ENCODE measurements at places on chromosomes 5 and 9.

DNA sequence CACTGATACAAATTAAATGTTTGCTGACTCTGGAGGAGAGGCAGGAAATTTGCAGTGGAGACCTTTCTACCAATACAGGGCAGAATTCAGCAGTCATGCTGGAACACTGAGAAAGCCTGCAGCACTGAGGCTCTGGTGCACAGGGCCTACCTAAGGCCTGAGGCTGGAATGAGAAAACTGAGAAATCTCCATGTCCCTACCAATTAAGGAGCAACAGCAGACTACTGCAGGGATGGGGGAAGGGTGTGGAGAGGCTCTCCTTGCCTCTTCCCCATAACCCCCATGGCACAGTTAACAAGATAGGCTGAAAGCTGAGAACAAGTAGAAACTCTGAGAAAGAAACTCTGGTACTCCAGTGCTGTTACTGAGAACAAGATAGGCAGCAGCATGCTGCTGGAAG is 10.5 kb downstream of the FBXO4 start:
- no peak for DNase-seq

GRCh38 chr9:101787891-101788290 is 49.4 kb upstream of the GRIN3A start:
- DNase-seq, result no peak

DNA sequence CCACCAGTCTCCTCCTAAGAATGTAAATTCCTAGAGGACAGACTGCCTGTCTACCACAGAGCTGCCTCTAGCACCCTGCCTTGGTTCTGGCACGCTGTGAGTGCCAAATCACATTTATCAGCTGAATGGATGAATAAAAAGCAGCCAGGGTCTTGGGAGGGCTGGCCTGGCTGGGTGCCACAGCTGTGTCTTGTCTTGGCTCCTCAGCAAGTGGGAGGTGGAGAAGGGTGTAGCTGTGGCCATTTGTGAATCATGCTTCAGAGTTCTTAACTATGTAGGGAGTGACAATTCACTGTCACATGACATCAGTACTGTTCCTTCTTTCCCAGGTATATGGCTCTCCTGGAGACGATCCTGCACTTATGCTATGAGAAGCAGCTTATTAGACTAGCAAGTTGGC is 70.6 kb downstream of the DCP2 start:
- no peak for DNase-seq

DNA sequence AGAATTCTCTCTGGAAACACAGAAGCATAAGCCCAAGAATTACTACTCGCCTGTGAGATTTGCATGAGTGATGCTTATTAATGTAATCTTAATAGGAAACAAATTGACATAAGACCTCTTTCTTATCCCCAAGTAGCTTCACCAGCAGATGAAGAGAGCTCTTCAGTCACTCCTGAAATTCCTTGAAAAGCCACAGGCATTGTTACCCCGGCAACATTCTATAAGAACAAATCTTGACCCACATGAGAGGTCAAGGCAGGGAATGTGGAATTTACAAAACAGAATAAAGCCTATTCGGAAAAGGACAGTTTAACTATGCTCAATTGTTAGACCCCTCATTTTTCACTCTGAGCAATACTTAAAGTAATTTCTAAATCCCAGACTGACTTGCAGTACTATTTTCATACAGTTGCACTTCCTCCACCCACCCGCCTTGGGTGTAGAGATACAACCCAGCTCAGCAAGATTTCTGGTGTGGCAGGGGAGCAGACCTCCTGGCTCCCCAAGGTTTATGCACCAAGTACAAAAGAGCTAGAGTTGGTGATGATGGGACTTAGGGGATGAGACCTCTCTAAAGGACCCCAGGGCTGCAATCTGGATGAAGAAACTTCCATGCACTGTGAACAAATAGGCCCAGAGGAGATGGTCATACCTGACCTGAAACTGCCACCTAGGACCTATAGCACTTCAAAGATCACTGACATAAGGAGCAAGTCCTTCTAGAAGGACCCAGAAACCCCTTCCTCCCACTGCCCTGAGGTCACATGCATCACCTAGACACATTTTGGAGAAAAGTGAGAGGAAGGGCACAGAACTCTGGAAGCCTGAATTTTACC is 242.1 kb downstream of the ZNF608 start:
- DNase-seq, result no peak

GRCh38 chr5:141211-141610 is 49.2 kb downstream of the PLEKHG4B start:
- DNase-seq, result no peak

GRCh38 chr5:160199410-160199911 is 29.8 kb upstream of the FABP6 start:
- peak; percentile 59 for DNase-seq

DNA sequence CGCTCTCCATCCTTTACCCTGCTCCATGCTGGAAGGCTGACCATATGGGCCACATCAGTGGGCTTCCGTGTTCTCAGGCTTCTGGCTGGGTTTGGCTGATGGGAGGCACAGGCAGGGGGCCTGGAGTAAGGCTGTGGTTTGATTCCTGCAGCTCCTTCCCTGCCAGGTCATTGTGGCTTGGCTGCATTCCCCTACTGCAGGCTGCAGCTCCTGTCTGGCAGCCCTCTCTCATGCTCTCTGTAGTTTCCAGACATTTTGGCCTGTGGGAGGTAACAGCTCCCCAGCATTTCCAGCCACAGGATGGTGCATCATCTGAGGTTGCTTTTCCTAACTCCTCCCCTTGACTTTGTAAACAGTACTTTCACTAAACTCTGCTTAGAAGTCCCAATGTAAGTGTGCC is 102.0 kb upstream of the PTPN3 start:
- DNase-seq, result no peak

DNA sequence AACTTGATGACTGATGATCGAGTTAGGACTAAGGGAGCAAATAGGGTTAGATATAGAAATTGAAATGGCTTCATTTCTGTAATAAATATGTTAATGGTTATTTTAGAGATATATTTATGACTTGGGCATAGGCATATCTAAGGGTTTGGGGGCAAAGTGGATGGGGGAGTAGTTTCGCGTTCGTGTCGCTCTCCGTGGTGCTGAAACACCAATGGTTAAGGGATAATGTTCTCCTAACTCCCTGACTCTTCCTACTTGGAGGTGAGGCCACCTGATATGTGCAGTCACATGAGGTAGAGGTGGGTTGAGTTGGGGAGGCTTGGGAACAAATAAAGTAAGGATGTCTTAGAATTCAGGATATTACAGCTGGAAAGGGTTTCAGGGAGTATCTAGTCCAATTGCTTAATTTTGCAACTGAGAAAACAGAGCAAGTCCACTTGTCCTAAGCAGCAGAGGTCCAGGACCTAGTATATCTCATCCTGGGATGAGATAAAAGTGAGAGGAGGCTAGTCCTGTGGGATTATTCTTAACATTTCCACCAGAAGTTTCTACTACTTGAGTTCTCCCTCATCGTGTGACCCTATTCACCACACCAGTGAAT is 44.0 kb upstream of the MAP1B start:
- no peak for DNase-seq

GRCh38 chr5:72005671-72006070 is 101.6 kb upstream of the MAP1B start:
- DNase-seq, result no peak

- no peak for DNase-seq
Observed at GRCh38 chr9:93962017-93962416, 6.9 kb upstream of the BARX1 start.

DNA sequence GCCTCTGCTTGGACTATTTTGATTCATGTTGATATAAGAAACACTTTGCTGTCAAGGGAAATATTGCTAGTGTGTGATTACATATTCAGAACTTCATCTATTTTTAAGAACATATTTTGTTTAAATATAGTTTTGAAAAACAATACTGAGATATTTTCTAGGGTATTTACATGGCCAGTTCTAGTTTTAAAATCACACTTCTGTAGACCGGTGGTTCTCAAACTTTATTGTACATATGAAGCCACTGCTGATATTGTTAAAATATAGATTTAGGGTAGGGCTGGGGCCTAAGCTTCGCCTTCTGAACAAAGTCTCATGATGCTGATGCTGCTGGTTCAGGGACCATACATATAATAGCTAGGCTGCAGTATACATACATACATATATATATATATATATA is 1000.0 kb downstream of the PTPRD start:
- DNase-seq, result no peak

DNA sequence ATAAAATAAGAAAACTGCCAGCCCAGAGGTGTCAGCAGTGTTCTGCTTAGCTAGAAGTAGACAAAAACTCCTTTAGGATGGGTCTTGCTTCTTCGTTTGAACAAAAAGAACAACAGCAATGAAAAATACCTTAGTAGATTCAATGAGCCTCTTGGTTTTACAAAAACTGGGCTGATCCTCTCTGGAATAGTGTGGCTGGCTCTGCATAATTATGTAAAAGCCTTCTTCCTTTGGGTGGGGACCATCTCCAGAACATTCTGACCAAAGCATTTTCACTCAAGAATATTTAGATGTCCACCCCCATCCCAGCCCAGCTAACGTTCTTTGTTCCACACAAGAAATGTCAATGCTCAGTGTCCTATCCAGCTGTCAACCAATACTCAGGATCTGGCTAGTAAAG is 63.2 kb downstream of the LRSAM1 start:
- DNase-seq, result no peak

DNA sequence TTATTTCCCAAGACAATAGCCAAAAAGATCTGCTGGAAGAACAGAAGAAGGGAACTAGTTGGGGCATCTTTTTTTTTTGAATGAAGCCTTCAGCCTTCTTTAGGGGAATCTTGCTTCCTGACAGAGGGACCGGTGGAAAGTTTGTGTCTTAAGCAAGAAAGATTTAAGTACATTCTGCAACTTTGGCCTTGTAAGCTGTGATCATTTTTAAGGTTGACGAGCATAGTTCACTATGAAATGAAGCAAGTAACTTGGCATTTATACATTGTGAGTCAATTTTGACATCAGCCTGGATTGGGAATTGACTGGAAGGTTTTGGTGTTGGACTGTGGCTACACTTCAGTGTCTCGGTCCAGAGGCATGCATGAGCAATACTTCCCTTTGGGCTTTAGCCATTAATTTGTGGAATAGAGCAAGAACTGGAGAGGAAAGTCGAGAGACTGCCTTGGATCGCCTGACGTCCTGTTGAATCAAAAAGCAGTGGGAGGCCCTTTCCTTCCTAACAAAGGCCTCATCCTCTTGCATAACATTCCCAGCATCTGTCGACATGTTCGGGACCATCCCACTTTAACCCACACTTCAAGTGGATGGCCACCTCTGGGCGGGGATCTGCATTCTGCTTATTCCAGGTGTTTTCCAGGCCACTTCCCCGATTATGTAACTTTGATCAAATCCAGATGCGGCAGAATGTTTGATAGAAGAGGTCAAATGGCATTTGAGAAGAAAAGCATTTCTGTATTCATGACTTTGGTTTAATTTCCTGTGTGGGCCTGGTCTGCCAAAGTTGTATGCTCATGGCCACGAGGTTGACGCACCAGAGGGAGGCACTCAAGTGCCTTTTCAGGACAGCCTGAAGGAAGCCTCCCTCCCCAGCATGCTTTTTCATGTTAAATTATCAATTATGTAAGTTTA is 12.5 kb downstream of the ABL1 start:
- no peak for DNase-seq

DNA sequence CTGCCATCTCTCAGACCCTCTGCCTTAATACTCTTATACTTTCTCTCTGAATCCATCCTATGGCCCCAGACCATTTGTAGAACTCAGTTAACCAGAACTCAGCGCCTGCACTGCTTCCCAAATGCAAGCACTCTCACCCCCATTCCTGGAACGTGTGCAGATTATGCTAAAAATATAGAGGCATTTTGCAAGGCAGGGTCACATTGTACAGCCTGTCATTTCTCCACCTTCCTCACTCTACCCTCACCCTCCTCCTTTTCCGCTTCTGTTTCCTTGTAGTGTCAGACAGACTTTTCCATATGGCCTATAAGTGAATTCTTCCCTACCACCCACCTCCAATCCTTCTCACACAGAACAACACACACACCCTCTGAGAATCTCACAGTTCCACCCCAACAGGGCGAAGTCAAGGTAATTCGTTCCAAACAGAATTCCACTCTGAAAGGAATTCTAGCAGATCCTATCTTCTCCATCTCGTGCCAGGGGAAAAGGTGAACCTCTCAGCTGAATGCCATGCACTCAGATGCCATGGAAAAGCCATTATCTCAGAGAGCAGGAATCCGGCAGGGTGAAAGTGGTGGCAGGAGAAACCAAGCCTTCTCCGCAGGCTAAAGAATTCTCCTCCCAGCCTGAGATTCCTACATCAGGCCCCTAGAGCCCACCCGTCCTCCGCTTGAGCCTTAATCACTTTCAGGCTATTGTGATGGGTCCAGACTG is 25.3 kb downstream of the GGTA1 start:
- no peak for DNase-seq

DNA sequence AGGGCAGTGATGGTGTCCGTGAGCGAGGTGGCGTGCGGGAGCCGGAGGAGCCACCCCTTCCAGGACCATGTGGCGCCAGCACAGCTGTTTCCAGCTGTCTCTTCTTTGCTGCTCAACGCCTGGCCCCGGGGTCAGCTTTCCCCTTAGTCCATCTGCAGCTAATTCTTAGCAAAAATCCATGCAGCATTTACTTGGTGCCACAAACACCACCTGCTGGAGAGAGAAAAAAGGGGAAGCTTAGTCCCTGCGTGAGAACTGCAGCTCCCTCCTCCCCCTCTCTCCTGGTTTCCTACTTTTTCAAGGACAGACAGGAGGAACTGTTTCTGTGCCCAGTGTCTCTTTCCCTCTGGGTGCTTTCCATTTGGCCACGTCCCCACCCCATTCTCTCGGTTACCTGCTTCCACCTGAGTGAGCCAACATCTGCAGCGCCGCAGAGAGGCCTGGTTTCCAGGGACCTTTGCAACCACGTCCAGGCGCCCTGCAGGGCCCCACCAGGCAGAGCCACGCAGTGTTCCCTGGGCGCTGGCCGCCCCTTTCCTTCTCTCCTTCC is 3.4 kb downstream of the SLC6A19 start:
- DNase-seq, result no peak

GRCh38 chr5:10671041-10672008 is 89.7 kb downstream of the DAP start:
- no peak for DNase-seq

- DNase-seq, result no peak
Observed at GRCh38 chr5:151677776-151678545, 8.8 kb downstream of the SPARC start.

GRCh38 chr5:168974082-168974481 is 326.9 kb downstream of the SLIT3 start:
- DNase-seq, result no peak

DNA sequence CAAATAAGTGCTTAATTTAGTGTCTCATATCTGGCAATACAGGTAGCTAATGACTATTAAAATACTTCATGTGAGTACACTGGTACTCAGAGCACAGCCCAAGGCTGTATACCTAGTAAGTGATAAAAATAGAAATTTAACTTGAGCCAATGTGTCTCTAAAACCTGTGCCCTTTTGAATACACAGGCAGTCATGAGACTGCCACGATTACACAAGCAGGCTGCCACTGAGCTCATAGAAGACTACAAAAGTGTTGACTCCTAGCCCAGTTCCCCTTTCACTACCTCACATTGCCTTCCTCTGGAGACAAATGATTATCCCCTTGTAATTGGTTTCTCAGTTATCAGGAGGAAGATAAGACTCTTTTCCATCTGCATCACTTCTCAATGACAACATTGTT is 66.3 kb upstream of the PAPPA start:
- DNase-seq, result no peak

- no peak for DNase-seq
Observed at GRCh38 chr9:19379283-19379682, 753 bp downstream of the RPS6 start.

All from hematopoietic multipotent progenitor cell treated with erythropoietin and hydrocortisone succinate and interleukin-3 and kit ligand, for 17 days (in vitro differentiated cells).